ENCODE measurements at places on chromosomes 4 and X.

DNA sequence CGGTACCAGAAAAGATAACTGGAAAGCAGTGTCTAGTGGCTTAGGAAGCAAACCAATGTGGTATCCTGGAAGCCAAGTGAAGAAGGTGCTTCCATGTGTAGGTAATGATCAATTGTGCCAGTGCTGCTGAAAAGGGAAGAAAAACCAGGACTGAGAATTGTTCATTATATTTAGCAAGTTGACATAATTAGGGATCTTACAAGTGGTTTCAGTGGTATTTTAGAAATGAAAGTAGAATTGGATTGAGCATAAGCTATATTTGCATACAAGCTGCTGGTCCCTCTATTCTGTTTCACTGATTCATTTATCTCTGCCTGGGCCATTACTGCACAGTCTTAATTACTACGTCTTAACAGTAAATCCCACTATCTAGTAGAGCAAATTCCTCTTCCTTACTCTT, 32.3 kb downstream of the PRDM8 start:
- DNase-seq: no peak

DNA sequence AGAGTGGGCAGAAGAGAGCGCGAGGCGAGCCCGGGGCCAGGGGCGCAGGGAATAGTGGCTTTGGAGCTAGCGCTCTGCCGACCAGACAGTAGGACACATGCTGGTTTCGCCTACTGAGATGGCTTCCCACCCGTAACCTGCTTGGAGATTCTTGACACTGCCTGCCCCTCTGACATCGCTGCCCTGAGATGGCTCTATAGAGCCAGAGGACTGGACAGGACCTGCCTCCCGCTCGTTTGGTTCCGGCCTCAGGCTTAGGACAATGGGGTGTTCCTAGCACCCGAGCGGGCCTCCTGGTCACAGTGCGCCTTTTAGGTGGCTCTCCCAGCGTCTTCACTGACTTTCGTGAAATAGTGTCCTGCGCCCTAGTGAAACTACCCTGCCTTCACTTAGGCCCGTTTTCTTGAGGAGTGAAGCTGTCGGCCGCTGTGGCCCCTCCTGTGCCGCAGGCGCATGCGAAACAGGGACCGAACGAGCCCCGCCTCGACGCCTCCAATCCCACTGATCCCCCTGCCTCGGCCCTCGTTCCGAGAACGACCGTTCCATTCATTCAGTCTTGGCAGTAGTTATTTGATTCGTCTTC, 608 bp downstream of the TAF1 start:
- DNase-seq: peak; percentile 17

- DNase-seq: no peak
Measured at GRCh38 chrX:143472347-143472938, 44.8 kb downstream of the SPANXN3 start.

DNA sequence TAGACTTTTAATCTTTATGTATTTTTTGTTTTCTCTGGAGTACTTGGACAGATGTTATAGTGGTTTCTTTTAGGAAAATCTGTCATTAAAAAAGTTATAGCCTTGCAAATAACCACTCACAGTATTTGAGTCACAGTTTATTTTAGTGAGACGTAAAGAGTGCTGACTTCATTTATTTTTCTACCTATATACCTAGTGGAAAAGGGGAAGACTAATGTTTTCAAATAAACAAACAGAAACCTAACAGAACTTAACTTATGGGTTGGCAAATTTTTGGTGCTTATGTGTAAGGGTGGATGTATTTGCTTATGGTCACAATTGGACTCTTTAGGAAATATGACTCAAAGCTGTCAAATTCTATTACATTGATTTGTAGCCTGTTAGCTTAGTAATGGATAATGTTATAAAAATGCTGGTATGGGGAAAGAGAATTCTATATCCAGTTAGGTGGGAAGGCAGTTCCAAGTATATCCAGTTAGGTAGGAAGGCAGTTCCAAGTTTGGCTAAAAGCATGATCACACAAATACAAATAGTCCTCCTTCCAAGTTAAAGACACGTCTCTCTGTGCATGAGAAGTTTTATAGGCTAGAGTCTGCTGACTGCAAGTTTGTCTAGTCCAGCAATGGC, 61.9 kb downstream of the SLC9A6 start:
- DNase-seq: peak; percentile 26

DNA sequence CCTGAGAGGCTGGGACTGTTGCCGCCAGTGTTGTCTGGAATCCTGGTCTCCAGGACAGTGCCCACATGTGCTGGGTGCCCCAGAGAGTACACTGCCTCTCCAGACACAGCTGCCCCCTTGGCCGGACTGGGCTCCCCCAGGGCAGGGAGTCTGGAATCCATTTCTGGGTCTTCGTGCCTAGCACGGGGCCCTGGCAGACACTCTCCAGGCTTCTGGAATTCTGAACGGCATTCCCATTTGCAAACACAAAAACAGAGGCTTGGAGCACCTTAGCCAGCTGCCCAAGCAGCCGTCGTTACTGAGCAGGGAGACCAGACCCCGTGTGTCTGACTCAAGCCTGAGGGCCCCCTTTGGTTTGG, 20.8 kb downstream of the HMX1 start:
- DNase-seq: no peak

- DNase-seq: no peak
Measured at GRCh38 chrX:19065535-19065934, 56.7 kb downstream of the ADGRG2 start.

- DNase-seq: no peak
Measured at GRCh38 chr4:162586266-162586665, 422.5 kb upstream of the FSTL5 start.

DNA sequence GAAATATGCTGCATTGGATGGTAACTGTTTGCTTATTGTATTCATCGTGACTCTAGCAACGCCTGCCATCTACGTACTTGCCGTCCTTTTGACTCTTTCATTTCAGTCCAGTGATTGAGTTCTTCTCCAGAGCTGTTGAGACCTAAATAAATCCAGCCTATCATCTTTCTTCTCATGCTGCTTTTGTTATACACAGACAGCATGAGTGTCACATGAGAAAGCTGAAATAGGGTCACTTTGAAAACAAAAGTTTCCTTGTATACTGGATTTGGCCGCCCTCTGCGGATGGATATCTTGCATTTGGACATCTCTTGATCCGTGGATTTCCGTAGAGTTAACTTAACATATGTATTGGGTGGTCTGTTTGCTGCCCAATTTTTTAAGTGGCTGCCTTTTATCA, 67.2 kb downstream of the TMPRSS11F start:
- DNase-seq: no peak

DNA sequence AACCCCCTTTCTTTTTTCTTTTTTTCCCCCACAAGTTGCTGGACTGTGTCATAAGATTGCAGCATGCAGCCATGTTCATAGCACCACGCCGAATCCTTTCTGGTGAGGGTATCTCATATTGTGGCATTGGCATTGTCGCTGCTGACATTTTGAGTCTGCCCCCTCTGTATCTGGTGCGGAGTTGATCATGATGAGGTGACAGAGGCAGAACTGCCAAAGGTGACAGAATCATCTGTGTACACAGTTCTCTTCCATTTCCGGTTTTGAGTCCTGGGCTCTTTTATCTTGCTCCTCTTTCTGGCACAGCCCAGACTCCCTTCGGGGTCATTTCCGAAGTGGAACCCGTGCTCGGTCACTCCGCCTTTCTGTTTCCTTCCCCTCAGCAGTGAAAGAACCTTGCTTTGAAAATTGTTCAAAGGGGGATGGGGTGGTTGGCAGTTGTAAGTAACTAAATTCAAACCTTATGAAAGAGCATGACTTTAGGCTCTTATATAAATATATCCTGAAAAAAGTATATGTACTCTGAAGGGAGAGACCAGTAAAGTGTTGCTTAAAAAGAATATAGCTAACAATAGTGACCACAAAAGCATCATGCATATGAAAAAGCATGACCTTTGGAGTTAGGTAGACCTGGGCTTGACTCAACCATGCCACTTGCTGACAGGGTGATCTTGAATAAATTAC, 55.0 kb upstream of the BMP2K start:
- DNase-seq: no peak

- DNase-seq: peak; percentile 38
Measured at GRCh38 chr4:91958596-91958995, 345.2 kb upstream of the GRID2 start.

- peak; percentile 43 for DNase-seq
Measured at GRCh38 chr4:78951862-78952472, 12.7 kb upstream of the PAQR3 start.

DNA sequence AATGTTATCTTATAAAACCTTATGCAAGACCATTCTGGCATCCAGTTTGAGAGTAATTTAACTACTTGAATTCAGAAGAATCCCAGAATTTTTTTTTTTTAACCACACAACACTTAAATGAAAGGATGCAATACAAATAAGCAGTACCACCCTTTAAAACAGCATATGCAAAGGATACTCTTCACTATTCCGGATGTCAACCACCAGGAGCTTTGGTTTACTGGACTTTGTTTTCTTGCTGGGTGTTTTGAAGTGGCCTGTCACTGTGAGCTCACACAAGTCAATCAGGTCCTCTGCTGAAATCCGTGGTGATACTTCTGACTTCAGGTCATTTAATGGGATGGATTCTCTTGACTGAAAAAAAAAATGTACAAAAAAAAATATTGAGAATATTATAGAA, 200.0 kb downstream of the TBCK start:
- DNase-seq: no peak

GRCh38 chr4:119684463-119684862, 55.9 kb upstream of the PDE5A start:
- no peak for DNase-seq

DNA sequence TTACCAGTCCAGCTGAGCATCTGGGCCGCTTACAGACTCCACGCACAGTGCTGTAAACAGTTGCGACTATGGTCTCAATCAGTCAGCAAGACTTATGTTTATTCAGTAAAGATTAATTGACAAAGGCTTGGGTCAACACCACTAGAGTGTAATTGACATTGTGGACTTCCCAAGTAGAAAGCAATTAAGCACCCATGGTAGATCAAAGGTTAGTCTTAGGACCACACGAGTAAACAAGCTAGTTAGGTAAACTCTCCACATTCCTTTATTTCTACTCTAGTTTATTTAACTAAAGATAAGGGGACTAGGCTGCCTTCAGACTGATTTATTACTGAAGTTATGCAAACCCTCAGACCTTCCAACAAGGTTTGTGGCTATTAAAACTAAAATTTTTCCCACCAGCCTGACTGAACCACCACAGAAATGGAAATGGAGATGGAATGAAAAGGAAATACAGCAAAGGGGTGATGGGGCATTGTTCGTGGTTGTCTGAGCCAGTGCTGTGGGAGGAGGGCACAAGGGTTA, 44.2 kb downstream of the MTHFD2L start:
- peak; percentile 39 for DNase-seq

DNA sequence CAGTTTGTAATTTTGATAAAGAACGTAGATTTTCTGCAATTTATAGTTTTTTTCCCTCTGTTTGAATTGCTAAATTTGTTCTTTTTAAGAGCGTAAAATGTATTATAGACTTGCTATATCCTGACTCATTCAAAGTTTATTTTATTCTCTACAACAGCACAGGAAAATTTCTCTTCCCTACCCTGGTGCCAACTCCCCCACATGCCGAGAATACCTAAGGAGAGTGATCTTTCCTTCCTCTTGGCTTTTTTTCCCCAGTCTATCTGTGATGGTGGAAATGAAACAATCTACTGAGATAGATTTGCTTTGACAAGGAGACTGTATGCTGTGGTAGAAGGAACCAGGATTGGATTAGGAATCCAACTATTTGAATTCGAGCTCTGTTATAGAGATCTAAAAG, 271.6 kb downstream of the TLL1 start:
- no peak for DNase-seq

GRCh38 chr4:9994246-9994847, 26.9 kb downstream of the SLC2A9 start:
- DNase-seq: no peak

Data from astrocyte of the spinal cord (primary cell).